ENCODE measurements at places on chromosomes 7 and 10.

DNA sequence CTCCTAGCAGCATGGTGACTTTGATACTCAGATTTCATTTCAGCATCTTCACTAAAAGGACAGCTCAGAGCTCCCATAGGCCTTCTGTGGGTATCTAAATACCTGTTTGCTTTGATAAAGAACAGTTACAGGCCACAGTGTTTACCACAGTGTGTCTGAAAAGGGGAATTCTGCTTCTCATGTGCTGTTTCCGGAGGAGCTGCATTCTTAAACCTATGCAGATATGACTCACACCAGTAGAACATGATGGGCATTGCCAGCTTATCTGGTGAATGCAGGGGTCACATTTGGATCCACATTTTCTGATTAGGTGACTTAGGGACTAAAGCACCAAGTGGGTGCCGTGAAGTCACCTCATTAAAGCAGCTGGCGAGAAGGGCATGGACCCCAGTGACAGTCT lies 52.6 kb downstream of the TRRAP start:
- DNase-seq: no peak

- DNase-seq: no peak
These were observed 374.8 kb upstream of the KIAA1217 start for GRCh38 chr10:23834091-23834490.

- no peak for DNase-seq
These were observed 36.8 kb downstream of the NACAD start for GRCh38 chr7:45052011-45052410.

DNA sequence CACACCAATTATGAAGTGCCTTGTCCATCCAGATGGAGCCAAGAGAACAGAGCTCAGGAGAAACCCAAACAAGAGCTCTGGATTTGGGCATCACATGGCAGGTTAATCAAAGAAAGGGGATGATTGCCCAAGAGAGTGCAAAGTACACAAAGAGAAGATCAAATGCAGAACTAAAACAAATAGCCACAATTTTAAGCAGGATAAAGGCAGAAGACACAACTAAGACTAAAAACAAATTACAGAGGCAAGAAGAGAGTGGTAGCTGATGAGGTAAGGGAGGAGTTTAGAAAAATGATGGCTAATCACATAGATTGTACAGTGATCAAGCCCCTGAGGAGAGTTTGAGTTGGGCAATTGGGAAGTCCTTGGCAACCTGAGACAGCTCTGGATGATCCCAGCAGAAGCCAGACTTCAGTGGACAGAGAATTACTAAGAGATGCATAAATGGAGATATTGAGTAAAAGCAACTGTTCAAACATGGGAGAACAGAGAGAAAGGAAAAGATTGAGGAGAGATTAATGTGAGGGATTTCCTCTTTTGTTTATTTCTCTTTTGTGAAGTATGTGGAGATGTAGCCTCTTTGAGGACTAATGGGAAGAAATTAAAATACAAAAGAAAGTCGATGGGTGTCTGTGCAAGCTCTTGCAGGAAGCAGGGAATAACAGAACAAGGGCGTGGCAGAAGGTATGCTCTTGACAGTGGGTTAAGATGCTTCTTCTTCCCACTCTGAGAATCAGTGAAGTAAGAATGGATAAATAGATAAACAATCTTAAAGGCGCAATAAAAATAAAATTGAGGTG lies 101.9 kb downstream of the LRRN3 start:
- DNase-seq: no peak

- DNase-seq: no peak
These were observed 34.6 kb upstream of the PDSS1 start for GRCh38 chr10:26662864-26663263.

GRCh38 chr7:6437251-6437650 lies 10.5 kb downstream of the DAGLB start:
- no peak for DNase-seq

Data from BE2C (cell line).